ENCODE measurements at places on chromosomes 12 and 14. TPM values are rescaled to one million over a fixed set of nuclear protein-coding genes. Genes with fewer than 3 reads are reported as not detected.

GRCh38 chr14:65336191-65336591, 76.3 kb upstream of the FUT8 start:
- no peaks in the 10 kb centered on the region for H3K36me3 ChIP-seq
- H3K27ac ChIP-seq = no peak overlapping the region
- no peak for DNase-seq

DNA sequence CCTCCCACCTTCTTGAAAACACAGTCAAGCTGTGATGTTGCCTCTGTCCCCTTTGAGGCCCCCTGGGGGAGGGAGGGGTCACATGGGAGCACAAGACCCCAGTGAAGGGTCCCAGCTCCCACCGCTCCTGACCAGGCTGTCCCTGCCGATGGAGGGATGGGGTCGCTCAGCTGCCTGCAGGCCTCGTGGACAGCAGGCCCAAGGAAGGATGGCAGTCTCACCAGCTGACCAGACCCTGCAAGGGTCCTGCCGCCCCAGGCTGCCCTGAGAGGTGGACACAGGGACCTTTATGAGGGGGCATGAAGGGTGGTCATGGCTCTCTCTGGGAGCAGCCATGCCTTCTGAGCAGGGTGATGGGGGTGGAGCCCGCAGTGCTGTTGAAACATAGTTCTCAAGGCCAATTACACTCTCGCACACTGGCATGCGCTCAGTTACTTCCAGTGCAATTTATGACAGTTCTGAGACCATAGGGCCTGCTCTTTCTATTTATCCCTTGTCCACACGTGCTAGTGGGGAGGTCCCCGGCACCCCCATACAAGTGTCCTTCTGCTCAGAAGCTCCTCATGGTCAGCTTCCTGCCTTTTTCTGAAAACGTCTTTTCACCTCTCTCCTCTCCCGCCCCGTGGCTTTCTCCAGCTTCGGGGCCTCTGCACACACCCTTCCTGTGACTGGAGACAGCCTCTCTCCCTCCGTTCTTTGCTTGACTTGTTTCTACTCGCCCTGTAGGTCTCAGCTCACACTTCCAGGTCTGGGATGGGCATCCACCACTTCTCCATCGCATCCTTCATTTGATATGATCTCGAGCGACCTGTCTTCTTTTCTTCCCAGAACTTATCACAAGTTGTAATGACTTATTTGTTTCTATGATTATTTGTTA, 313.1 kb downstream of the ADGRD1 start:
- H3K27ac ChIP-seq = no peak overlapping the region
- H3K4me3 ChIP-seq = no peak overlapping the region
- no peaks in the 10 kb centered on the region for H3K36me3 ChIP-seq
- no peaks in the 10 kb centered on the region for H3K27me3 ChIP-seq
- no peak for DNase-seq

DNA sequence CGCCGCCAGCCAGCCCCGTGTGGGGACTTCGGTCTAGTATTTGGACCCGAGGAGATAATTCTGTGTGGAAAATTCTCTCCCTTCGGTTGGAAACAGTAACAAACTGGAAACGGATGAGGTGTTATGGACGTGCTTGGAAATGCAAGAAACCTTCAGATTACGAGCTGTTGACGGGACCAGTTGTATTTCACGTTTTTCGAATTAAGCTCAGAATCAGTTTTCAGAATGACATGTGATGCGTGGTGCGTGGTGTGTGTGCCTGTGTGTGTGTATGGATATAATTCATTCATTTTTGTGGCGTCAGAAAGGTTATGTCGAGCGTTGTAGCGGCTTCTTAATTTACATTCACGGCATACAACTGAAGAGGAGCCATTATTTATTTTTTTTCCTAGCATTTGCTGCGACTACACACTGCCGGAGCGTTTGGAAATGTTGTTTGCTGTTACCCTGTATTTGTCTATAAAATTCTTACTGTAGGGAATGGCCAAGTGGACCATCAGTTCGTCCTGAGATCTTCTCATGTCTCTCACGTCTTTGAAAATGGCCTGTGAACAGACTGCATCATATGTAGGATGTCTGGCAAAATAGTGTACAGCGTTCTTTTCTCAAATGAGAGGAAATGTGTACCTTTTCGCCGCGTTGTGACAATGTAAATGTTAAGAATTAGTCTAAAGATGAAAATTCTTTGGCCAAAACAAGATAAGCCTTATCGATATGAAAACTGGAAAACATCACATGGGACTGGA, 1.3 kb downstream of the TRAF3 start:
- peaks cover 16% of the 10 kb centered on the region for H3K4me1 ChIP-seq
- no peak for DNase-seq
- H3K4me3 ChIP-seq = peak overlapping the region; percentile 63

GRCh38 chr14:104882325-104882973, 17.4 kb downstream of the CEP170B start:
- no peaks in the 10 kb centered on the region for H3K4me1 ChIP-seq
- peak; percentile 4 for DNase-seq
- no peak overlapping the region for H3K4me3 ChIP-seq
- peaks cover 66% of the 10 kb centered on the region for H3K36me3 ChIP-seq

- no peak overlapping the region for H3K27ac ChIP-seq
- H3K27me3 ChIP-seq = no peaks in the 10 kb centered on the region
- H3K4me3 ChIP-seq = no peak overlapping the region
- no peak for DNase-seq
- peaks cover 4% of the 10 kb centered on the region for H3K4me1 ChIP-seq
Observed at GRCh38 chr12:79870916-79871315, 64.0 kb downstream of the PPP1R12A start.

GRCh38 chr14:94451091-94451771, 1.4 kb downstream of the SERPINA11 start:
- no peak for DNase-seq
- H3K36me3 ChIP-seq = no peaks in the 10 kb centered on the region
- H3K27me3 ChIP-seq = peaks cover 51% of the 10 kb centered on the region
- H3K4me1 ChIP-seq = no peaks in the 10 kb centered on the region
- H3K27ac ChIP-seq = no peak overlapping the region

GRCh38 chr14:82951171-82951570, 1417.5 kb upstream of the SEL1L start:
- no peaks in the 10 kb centered on the region for H3K4me1 ChIP-seq
- H3K27me3 ChIP-seq = no peaks in the 10 kb centered on the region
- DNase-seq = no peak
- no peaks in the 10 kb centered on the region for H3K36me3 ChIP-seq

DNA sequence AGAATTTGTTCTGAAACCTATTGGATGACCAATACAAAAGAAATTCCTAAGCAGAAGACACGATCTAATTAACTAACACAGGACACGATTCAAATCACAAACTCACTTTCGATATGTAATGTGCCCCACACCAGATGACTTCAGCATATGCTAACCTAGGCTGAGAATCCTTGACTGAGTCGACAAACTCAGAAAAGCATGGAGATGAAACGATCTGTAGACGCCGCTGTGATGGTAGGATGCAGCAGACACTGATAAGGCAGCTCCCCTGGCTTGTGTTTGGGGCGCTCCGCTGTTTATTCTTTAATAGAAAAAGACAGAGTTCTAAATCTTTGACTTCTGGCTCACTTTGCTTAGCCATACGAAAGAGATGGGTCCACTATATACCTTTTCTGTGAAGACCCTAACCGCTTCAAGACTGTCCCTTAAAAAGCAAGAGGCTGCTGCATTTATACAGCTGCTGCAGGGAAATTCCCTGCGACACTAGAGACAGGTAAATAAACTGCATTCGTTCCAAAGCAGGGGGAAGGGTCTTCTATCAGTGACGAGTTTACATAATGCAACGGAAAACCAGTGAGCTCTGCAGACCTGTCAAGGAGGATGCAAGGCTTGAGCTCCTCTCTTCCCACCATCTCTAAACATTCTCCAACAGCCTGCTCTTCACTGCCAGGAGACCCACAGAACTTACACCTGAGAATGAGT, 929 bp downstream of the CHD8 start:
- peaks cover 16% of the 10 kb centered on the region for H3K4me1 ChIP-seq
- DNase-seq = no peak
- H3K4me3 ChIP-seq = peak overlapping the region; percentile 87
- H3K36me3 ChIP-seq = no peaks in the 10 kb centered on the region
- H3K27me3 ChIP-seq = no peaks in the 10 kb centered on the region

- no peaks in the 10 kb centered on the region for H3K4me1 ChIP-seq
- H3K27ac ChIP-seq = peak overlapping the region; percentile 66
- no peaks in the 10 kb centered on the region for H3K36me3 ChIP-seq
- no peak overlapping the region for H3K4me3 ChIP-seq
Observed at GRCh38 chr12:69623970-69624369, 13.3 kb upstream of the LRRC10 start.

- no peaks in the 10 kb centered on the region for H3K36me3 ChIP-seq
- no peak overlapping the region for H3K4me3 ChIP-seq
- H3K27ac ChIP-seq = no peak overlapping the region
- DNase-seq = no peak
- H3K4me1 ChIP-seq = no peaks in the 10 kb centered on the region
Observed at GRCh38 chr12:92519284-92519683, 183.5 kb upstream of the PLEKHG7 start.

- H3K27me3 ChIP-seq = peaks cover 23% of the 10 kb centered on the region
- H3K4me3 ChIP-seq = no peak overlapping the region
- no peaks in the 10 kb centered on the region for H3K36me3 ChIP-seq
Observed at GRCh38 chr14:98728024-98728423, 544.0 kb downstream of the BCL11B start.

DNA sequence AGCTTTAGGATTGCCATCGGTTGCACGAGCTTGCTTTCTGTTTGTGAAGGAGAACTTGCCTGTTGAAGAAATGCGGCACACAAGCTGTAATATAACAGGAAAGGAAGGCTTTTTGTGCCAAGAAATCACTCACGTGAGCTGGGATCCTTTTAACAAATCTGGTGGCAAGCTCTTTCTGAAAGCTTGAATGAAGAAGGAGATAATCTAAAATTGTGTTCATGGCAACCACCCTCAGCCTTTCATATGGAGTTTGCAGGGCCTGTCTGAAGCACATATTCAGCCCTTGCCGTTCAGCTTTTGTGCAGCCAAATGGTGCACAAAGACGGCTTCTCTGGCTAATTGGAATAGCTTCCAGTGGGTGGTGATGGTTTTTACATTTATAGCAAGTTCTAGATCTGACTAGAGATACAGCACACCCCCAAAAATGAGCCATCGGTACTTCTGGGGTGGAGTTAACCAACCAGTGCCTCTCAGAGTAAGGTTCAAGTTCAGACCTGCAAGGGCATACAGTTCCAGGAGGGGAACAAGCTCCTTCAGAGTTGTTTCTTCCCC, 107.4 kb downstream of the AEBP2 start:
- no peaks in the 10 kb centered on the region for H3K27me3 ChIP-seq
- H3K27ac ChIP-seq = peak overlapping the region; percentile 70
- DNase-seq = no peak
- no peaks in the 10 kb centered on the region for H3K36me3 ChIP-seq

DNA sequence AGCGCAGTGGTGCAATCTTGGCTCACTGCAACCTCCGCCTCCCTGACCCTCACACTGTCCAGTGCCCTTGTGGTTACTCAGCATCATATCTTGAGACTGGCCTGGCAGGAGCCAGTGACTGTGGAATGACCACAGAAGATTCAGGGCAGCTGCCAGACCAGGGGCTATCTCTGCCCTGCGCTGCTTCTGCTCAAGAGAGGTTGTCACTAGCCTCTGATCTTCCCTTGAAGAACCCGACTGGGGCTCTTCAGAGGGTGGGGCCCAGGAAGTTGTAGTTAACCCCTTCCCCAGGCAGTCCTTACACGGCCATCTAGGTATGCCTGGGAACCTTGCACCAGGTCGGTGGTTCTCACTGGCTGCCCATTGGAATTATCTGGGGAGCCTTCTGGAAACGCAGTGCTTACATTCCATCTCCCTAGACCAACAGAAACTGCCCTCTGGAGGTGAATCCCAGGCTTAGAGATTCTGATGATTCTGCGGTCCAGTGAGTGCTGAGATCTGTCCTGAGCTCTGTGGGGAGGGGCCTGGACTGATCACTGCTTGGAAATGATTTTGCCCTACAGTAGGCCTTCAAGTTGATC, 41.4 kb downstream of the PLEKHG3 start:
- H3K4me1 ChIP-seq = peaks cover 11% of the 10 kb centered on the region
- H3K27me3 ChIP-seq = no peaks in the 10 kb centered on the region

DNA sequence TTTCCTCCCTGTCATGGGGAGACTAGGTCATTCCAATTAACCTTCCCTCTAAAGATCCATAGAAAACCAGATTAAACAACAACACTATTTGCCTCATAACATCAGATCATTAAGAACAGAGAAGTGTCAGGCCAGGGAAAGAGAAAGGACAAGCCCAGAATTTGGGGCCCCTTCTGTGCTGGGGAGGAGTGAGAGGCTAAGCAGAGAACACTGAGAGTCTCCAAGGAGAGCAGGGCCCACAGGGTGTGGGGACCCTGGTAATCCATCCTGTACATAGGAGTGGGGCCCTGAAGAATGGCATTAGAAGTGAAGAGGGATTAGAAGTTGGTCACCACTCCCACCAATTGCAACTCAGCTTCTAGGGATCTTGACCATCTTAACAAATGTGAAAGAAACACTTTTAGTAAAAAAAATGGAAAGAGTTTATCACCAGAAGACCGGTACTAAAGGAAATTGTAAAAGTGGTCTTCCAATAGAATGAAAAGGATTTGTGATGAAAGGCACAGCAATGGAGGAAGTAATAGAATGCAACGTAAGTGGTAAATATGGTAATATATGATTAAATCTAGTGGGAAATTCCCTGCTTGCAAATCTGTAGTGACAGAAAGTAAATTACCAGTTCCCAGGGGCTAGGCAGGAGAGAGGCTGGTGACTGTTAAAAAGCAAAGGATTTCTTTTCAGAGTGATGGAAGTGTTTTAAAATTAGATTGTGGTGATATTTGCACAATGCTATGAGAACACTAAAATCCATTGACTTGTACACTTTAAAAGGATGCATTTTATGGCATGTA, 14.0 kb upstream of the TMTC1 start:
- DNase-seq = no peak
- H3K4me1 ChIP-seq = peaks cover 15% of the 10 kb centered on the region
- H3K27ac ChIP-seq = no peak overlapping the region
- no peak overlapping the region for H3K4me3 ChIP-seq
- H3K36me3 ChIP-seq = no peaks in the 10 kb centered on the region
- H3K27me3 ChIP-seq = no peaks in the 10 kb centered on the region

DNA sequence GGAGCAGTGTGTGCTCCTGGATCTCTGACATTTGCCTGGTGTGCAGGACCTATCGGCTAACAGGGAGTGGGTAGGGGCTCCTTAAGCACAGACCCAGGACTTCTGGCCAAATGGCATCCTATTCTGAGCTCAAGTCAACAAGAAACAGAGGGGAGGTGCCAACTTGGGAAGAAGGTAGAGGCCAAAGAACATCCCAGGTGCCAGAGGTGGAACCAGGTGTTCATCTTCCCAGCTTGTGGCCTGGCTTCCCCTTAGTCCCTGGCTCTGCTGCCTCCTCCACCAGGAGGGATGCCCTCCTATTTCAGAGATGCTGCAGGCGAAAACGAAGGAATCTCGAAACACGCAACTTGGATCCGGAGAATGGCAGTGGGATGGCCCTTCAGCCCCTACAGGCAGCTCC, 6.2 kb downstream of the SLC39A5 start:
- H3K36me3 ChIP-seq = no peaks in the 10 kb centered on the region
- no peaks in the 10 kb centered on the region for H3K4me1 ChIP-seq
- no peak overlapping the region for H3K27ac ChIP-seq
- no peak overlapping the region for H3K4me3 ChIP-seq
- H3K27me3 ChIP-seq = no peaks in the 10 kb centered on the region

- peaks cover 30% of the 10 kb centered on the region for H3K27me3 ChIP-seq
- no peak overlapping the region for H3K4me3 ChIP-seq
- H3K27ac ChIP-seq = no peak overlapping the region
- H3K36me3 ChIP-seq = no peaks in the 10 kb centered on the region
- peaks cover 3% of the 10 kb centered on the region for H3K4me1 ChIP-seq
- peak; percentile 61 for DNase-seq
Observed at GRCh38 chr12:52351196-52352059, 15.9 kb downstream of the KRT85 start.

PRB2 gene
- not detected for total RNA-seq

HAL gene
- 0.59 TPM for total RNA-seq

CKAP4 gene
- total RNA-seq = 43.4 TPM

ASCL1 gene
- not detected for total RNA-seq

SLC25A47 gene
- total RNA-seq = not detected

PRKAG1 gene
- 91.4 TPM for total RNA-seq

RPS6KL1 gene
- total RNA-seq = 22.8 TPM

WNT5B gene
- total RNA-seq = 0.72 TPM

MTERF2 gene
- total RNA-seq = 39.4 TPM

SELPLG gene
- 2.5 TPM for total RNA-seq

All from heart right ventricle (tissue), 16 donors.